ENCODE measurements at places on chromosomes 2 and 18.
A peak's percentile ranks its signal among the peaks of the same experiment; 100 is the strongest.

GRCh38 chr2:175864137-175864850 is 137.8 kb downstream of the LNPK start:
- DNase-seq = no peak

DNA sequence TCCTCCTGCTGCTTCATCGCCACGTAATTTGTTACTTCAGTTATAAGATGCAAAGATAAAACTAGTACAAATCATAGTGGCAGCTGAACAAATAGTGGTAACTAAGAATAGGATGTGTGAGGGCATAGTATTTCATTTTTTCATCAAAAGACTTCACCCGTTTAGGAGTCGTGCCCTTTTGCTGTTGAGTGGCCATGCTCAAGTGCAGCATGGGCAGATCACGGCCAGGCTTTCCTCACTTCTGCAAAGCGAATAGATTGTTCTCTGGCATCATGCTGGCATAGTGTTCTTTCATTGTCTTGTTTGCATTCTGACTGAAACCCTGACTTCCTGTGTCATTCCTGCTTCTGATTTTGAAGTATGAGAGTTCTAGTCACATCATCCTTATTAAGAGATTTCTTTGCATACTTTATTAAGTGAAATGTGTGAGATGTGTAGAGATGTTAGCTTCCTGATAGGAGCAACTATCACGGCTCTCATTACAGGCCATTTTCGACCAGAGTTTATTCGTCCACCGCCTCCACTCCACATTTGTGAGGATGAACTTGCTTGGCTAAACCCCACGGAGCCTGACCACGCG is 11.8 kb downstream of the CNOT11 start:
- no peak for DNase-seq

DNA sequence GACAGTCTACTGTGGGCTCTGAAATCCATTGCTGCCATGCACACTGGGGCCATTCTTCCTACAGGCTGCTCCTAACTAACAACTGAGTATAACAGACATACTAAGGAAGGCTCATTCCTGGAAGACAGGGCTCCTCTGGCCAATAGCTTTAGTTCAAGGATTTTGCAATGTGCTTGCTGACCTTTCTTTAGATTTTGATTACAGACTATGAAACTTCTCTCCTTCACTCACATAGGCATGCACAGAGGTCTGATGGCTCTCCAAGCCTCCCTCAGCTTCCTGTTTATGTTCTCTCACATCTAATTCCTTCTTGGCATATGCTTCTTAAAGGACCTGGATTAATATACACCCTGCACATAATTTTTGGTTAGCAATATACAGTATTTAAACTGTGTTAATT is 34.4 kb upstream of the ROCK1 start:
- DNase-seq = no peak

DNA sequence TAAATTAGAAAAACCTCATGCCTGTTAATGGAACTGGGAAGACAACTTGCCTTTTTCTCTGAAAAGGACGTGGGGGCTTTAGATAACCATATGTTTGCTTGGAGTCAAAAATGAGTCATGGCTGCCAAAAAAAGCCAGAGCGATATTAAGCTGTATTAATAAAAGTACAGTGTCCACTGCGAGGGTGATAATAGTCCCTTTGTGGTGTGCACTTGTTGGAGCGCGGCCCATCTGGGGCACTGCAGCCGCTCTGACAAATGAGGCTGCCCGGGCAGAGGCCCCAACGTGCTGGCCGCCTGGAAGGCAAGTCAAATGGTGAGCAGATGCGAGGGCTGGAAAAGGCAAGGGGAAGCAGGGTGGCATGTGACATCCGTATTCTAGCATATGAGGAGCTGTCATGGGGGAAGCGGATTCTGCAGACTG is 103.3 kb upstream of the NCK2 start:
- no peak for DNase-seq

GRCh38 chr2:37877457-37878315 is 47.4 kb upstream of the RMDN2 start:
- peak; percentile 72 for DNase-seq

GRCh38 chr18:49459404-49460171 is 857 bp downstream of the DYM start:
- peak; percentile 35 for DNase-seq

GRCh38 chr2:206556357-206556949 is 85.8 kb upstream of the FAM237A start:
- DNase-seq = peak; percentile 62

- DNase-seq = no peak
These were observed 2.0 kb downstream of the LMAN2L start for GRCh38 chr2:96737831-96738230.

DNA sequence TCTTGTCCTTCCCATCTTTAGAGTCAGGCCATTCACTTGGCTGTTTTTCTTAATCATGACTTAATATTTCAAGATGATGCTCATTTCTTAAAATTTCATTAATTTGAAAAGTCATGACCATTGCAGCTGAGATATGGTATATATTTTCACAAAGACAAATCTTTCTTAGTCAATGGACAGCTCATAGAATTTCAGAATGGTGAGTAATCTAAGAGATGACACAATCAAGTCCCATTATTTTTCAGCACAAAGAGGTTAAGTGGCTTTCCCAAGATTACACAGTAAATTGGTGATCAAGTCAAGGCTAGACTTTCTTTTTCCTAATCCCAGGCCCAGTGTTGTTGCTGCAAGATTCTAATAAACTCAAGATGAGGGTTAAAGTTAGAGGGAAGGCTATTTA is 34.4 kb upstream of the NT5C1B start:
- peak; percentile 66 for DNase-seq

DNA sequence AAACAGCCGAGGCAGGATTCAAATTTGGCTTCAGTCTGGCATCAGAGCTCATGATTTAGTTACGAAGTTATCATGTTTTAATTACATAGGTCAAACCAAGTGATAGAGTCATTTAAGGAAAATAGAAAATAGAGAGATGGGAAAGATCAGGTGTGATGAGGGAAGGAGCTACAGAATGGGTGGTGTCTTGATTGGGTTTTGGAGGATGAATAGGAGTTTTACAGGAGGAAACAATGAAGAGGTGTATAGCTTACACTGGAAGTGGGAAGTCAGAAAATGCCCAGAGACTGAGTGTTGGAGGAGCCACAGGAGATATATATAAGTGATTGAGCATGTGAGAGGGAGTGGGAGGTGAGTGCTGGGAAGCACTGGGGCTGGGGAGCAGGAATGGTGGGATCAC is 264.2 kb upstream of the TNP1 start:
- no peak for DNase-seq

- DNase-seq = no peak
These were observed 10.4 kb downstream of the UBE2E3 start for GRCh38 chr2:180990794-180991193.

- DNase-seq = no peak
These were observed 66.8 kb downstream of the MREG start for GRCh38 chr2:215946586-215946985.

DNA sequence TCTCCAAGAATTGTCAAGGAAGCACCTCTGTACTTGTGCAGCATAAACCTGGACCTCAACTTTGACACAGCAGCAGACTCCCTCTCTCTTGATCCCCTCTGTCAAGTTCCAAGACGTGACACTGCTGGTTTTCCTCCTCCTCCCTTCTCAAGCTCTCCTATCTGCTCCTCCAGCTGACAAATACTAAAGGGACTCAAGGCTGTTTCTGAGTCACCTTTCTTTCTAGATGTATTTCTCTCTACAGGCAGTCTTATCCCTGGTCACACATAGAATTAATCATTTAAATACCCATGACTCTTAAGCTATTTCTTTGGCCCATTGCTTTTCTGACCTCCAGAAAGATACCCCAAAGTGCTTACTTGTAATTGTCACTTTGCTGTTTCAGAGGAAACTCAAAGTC is 53.5 kb downstream of the SEPTIN10 start:
- DNase-seq = no peak

GRCh38 chr2:234789556-234790325 is 162.1 kb upstream of the SH3BP4 start:
- no peak for DNase-seq

DNA sequence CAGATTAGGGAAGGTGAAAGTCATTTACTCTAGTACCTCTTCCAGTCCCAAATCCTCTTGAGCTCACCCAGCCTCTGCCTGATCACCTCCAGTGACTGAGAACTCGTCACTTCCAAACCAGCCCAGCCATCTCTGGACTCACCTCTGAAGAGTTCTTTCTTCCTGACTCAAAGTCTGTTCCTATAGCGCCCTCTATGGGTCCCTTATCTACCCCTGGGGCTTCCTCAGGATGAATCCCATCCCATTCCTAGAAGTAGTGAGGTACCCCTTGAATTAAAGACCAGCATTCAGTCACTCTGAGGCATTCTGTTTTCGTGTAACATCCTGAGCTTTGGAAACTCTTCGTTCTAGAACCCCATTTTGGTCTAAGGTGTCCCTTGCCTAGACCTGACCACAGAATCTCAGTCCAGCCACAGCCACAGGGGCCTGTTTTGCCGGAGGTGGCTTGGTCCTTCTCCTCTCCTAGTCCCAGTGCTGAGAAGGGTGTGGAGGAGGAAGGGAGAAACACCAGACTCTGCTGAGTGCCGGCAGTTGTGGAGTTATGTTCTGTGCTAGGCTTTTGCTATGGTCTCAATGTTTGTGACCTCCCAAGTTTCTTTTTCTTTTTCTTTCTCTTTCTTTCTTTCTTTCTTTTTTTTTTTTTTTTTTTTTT is 32.7 kb downstream of the SIX3 start:
- peak; percentile 68 for DNase-seq

GRCh38 chr2:20634507-20635112 is 16.3 kb downstream of the HS1BP3 start:
- DNase-seq = no peak

- no peak for DNase-seq
These were observed 31.3 kb downstream of the ANXA4 start for GRCh38 chr2:69773206-69773605.

DNA sequence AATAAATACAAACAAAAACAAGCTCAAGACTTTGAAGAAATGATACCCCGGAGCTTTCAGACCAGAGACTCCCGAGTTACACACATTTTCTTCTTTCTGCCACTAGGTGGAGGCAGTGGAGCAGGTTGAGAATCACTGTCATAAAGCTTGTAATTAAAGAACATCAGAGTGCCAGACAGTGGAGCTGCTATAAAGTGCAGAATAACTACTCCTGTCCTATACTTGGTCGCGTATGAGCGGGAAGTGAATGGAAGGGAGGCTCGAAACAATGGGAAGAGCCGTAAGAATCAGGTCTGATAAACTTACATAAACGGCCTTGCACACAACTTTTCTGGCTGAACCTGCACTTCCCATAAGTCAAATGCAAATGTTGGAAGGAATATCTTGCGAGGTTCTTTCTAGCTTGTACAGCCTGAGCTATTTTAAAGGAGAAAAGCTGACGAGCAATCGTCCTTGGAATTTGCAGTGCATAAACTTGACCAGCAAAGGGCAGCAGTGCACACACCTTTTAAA is 189.0 kb downstream of the RPIA start:
- DNase-seq = peak; percentile 73

DNA sequence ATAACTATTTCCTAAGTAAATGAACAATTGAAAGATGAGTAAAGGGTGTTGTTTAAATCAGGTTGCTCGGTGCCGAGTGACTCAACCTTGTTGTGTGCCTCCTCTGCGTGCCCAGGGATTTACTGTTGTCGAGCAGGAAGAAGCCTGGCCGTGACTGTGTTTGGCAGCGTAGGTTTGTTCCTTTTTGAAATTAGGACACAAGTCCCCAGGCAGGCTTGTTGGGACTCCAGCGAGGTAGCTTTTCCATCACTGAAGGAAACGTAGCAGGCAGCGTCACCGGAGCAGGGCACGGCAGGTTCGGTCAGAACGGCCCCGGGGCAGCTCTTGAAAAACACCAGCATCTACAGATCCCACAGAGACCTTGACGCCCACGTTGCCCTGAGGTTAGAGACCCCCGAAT is 48.6 kb downstream of the TMEM18 start:
- DNase-seq = peak; percentile 83

GRCh38 chr2:164800572-164800971 is 41.1 kb downstream of the COBLL1 start:
- no peak for DNase-seq

GRCh38 chr2:43128559-43128955 is 97.8 kb downstream of the ZFP36L2 start:
- no peak for DNase-seq

DNA sequence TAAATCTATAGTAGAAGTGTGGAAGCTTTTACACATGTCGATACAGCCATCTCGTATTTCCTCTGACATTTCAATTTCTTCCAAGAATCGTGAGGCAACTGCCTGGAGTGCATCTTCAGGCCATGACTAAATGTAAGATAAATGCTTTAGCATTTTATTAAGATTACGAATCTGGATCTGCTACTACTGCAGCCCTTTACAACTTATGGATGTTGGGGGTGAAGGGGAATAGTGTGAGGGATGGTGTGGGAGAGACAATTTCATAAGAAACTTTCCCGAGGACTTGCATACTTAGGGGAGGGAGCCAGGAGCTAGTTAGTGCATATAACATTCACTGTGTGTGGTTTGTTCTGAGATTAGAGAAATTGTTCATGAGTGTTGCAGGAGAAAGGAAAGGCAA is 204.8 kb downstream of the SLC39A10 start:
- no peak for DNase-seq

GRCh38 chr18:8065284-8065683 is 498.2 kb downstream of the PTPRM start:
- DNase-seq = no peak

DNA sequence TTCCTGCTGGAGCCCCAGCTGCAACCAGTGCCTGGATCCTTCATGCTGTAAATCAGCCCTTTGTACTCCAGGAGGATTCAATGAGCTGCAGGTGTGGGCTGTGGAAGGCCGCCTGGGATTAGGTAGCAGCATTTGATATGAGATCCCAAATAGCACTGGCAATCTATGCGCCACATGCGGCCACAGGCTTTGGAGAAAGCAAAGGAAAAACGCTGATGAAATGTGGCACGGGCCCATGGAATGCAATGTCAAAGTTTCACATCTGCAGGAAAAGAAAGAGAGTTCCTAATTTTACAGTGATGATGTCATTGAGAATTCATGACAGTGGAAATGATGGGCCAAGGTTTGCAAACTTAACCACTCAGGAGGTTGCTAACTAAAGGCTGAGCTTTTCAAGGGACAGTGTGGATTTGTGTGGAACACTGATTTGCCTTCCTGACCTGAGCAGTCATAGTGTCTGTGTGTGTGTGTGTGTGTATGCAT is 216.4 kb upstream of the OSR1 start:
- DNase-seq = no peak

DNA sequence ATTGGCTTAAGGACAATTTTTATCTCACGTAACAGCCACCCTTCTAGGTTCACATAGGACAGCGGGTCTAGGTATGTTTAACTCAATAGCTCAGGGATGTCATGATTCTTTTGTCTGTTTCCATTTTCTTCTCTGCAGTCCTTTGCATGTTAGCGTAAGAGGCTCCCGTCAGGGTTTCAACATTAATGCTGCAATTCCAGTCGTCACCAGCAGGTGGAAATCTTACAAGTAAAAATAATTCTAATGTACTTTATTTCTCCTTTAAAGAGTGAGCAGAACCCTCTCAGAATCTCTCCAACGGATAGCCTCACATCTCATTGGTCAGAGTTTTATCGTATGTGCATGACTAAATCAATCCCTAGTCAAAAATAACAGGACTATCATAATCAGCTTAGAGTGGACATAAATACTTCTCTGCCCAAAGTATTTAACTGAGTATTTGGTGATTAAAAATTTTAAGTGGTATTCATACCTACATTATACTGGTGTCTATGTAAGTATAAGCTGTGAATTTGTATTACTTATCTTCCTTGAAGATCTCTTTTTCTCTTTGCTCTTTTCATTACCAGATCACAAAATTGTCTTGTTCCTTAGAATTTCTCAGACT is 487.2 kb upstream of the GCFC2 start:
- DNase-seq = peak; percentile 71
